ENCODE measurements at places on chromosomes 6 and 20.

DNA sequence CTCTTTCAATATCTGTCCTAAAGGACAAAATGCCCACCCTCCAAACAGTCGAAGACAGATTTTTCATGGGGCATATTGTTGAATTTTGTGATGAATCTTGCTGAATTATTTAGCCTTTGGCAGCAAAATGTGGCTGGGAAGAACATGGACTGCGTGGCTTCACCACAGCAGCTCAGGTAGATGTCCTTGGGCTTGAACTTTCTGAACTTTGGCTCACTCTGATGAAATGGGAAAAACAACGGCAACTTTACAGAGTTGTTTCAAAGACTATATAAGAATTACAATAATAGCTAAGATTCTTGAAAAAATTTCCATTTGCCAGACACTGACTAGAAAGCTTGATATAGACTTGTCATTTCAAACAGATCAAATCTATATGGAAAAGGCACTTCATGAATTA is 52.8 kb upstream of the IL20RA start:
- DNase-seq: no peak

DNA sequence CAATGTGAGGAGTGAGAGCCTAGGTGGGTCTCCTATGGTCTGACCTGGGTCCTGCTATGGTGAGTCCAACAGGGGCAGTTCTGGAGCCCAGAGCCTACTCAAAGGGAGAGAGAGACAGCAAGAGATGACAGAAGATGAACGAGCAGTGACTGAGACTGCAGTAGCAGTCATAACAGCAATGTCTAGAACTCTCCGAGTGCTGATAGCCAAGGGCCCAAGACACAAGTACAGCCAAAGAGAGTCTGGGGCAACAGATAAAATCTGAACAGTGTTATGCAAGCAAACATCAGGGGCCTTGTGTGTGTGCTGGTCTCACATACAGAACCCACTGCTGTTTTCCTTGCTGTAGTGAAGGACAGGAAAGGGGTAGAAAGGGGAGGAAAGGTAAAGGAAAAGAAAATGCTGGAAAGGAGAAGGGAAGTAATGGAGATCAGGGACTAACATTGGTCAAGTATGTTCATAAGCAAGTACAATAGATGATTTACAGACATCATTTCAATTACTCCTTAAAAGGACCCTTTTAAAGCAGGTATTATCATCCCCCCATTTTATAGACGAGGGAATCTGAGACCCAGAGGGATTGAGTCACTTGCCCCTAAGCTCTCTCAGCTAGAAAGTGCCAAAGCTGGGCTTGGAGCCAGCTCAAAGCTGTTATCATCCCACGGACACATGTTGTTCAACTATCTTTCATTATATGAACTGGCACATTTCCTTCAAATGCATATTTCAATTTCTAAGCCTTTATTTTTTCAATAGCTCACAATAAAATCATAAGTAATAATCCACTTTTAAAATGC is 182.3 kb upstream of the RAB32 start:
- DNase-seq: no peak

GRCh38 chr6:84417260-84417659 is 189.8 kb upstream of the CEP162 start:
- no peak for DNase-seq

DNA sequence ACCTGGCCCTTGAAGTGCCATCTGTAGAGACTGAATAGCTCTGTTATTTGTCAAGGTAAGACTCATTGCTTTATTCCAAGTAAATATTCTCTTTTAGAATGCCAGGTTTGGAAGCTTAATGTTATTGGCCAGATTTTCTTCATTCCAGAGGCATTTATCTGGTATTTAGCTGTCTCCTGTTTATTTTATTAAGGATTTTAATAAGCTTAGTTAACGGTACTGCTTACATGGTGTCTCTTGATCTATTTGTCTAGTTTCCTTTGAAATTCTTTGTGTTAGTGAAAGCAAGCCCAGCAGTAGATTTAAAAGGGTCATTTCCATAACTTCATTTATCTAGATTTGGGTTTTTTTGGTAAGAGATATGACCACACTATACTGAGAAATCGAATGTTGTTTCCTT is 7.7 kb downstream of the RALY start:
- DNase-seq: no peak

- DNase-seq: no peak
Measured at GRCh38 chr20:38196076-38196475, 31.0 kb upstream of the TGM2 start.

DNA sequence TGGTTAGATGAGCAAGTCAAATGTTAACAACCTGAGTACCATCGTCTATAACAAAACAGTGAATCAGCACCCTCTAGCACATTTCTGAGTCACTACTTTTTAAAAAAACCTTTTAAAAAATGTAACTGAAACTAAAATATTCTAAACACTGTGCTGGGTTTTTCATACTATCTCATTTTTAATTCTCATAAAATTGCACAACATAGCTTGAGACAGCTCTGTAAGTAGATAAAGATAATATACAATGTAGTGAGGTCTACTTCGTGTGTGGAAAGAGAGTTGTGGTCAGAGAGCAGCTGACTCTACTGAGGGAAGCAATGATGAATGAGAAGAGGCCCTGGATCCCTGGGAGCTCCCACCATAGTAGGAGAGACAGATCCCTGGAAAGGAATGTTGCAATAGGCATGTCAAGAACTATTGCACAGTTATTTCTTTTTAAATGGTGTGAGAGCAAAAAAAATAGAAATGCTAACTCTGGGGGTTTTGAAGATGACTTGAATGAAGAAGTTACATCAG is 13.6 kb upstream of the CALHM6 start:
- no peak for DNase-seq

DNA sequence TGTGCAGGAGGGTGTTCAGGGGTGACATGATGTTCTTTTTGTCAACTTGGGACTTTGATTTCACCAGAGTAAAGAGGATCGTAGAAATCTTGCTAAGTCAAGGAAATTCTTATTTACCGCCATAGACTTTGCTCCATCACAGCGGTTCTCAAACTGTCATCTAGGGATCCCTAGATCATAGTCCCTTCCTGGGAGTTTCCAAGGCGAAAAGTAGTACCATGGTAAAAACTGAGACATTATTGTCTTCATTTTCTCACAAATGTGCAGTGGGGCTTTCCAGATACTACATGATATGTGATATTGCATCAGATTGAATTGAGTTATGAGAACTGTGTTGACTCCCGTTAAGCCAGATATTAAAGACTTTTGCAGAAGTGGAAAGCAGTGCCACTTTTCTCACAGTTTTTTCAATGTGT is 79.7 kb downstream of the JARID2 start:
- DNase-seq: no peak

- DNase-seq: no peak
Measured at GRCh38 chr6:116412270-116412669, 41.5 kb downstream of the DSE start.

- DNase-seq: no peak
Measured at GRCh38 chr6:4358414-4359107, 223.2 kb upstream of the ECI2 start.

- DNase-seq: no peak
Measured at GRCh38 chr20:38129893-38130609, 35.0 kb downstream of the TGM2 start.

All from T-helper 9 cell (primary cell).